ENCODE measurements at places on chromosomes 12 and 14.
A peak's percentile ranks its signal among the peaks of the same experiment; 100 is the strongest.

DNA sequence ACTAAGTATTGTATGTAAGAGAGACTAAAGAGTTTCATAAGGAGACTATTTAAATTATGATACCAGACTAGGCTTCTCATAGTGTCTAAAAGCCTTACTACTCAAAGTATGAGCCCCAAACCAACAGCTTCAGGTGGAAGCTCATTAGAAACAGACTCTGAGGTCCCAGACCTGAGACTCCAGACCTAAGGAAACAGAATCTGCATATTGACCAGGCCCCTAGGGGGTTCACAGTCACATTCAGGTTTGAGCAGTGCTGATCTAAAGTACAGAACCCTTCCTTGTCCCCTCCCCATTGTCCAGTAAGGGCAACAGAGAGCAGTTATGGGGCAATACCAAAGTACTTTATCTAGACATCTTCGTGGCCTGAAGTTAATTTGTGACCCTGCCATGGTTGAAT lies 87.7 kb downstream of the SSPN start:
- DNase-seq = no peak

- no peak for DNase-seq
These were observed 79.4 kb upstream of the HIF1A start for GRCh38 chr14:61615743-61616523.

DNA sequence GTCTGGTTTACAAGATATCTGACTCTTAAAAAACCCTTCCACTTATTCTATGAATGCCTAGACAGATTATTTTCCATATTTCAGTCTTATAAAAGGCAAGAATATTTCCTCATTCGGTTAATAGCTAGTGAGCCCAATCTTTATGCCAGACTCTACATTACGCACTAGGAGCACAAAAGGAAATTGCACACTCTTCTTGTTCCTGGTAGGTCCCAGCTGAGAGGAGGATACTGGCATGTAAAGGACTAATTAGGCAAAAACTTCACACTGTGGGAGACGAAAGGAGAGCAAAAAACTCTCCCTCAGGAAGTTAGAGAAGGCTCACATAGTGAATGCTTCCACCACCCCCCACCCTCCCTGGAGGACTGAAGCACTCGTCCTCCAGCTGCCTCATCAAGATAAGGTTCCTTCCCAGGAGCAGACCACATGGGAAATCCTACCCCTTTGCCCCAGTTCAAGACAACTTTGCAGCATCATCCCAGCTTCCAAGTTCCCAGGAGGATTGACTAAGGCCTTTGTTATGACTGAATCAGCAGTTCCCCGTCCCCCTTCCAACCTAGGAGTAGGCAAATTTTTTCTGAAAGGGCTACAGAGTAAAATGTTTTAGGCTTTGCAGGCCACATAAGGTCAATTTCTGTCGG lies 14.5 kb downstream of the CAPZA3 start:
- DNase-seq = no peak

DNA sequence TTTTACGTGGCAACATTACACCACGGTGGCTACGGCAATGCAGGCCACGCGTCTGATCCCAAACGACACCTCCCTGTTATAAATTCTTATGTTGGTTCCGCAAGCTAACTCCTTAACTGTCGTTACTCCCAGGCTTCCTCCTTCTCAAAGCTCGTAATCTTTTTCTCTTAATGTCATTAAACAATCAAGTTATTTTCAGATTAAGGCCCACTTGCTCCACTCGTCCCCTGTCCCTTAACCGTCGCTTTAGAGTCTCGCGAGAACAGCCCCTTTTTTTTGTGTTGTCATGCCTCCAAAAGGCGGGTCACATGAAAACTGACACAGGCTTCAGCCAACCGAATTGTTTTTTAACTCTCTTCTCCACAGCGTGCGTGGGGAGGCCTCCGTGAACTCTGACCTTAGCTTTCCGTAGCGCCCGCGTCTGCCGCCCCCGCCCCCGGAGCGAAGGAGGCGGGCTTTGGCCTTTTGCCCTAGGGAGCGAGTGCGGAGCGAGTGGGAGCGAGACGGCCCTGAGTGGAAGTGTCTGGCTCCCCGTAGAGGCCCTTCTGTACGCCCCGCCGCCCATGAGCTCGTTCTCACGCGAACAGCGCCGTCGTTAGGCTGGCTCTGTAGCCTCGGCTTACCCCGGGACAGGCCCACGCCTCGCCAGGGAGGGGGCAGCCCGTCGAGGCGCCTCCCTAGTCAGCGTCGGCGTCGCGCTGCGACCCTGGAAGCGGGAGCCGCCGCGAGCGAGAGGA lies at the start of gene CAND1:
TSS of gene CAND1 (plus strand) at position 463 of the 737 bp plus-strand sequence. CDS start 360 bp downstream, outside the sequence.
- peak; percentile 97 for DNase-seq

DNA sequence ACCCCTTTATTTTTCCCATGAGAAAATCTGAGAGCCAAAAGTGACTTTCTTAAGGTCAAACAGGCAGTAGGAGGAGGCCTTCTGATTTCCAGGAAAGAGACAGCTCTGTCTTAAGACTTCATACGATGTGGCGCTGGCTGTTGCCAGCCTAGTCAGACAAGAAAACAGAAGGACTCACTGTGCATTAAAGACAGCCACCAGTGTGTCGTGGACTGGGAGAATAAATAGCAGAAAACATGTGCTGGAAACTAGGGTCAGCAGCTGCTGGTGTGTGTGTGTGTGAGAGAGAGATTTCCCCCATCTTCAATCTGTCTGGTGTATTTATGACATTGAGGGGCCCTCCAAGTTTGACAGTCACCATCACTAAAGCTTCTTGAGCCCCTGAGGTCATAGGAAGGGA lies 708.6 kb upstream of the TMEM132C start:
- DNase-seq = no peak

DNA sequence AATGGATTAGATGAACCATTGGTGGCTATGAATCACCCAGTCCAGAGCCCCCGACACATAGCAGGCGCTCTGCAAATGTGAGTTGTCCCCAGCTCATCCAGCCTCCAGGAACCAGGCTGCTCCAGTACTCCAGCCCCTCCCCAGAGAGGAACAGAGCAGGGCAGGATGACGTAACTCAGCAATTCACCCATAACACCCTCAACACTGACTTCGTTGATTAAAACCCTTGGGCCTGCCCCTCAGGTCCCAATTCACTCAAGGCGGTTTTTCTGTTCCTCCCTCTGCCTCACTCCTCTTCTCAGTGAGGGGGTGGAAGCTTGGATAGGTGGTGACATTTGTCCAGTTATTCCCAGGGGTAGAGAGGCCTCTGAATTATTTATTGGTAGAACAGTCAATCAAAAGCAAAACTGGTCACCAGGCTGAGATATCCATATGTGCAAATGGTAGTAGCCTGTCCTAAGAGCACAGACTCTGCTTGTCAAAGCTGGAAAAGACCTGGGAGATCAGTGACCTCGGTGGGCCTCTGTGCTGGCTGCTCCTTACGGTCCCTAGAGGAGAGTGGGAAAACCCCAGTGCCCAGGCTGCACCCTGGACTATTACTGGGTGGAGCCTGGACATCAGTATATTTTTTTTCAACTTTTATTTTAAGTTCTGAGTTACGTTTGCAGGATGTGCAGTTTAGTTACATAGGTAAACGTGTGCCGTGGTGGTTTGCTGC lies 97.0 kb downstream of the CMKLR1 start:
- no peak for DNase-seq

DNA sequence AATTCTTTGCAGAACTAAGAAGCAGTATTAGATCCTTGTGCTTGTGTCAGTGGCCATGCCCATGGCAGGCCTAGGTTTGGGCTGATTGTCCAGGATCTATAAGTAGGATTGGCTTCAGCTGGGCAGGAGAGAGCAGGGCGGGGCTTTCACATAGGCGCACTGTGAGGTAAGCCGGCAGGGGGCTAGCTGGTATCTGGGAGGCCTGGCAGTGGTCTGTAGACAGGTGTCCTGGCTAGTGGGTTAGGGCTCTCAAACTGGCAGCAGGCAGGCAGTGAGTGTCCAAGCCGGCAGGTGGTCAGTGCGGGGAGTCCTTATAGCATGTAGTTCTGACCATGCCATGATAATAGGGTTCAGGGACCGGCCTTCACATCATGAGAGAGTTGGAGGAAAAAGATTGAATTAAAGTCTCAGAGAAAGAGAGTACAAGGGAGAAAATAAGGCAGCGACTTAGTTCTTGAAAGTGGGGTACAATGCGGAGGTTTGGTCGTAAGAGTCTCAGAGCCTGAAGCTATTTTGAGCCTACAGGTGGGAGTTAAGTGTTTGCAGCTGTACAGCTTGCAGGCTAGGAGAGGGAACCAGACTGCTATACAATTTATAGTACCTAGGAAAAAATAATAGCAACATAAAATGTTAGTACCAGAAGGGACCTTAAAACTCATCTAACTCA lies 137.4 kb downstream of the TPH2 start:
- DNase-seq = no peak

- no peak for DNase-seq
These were observed 144.1 kb upstream of the PELI2 start for GRCh38 chr14:55973911-55974630.

DNA sequence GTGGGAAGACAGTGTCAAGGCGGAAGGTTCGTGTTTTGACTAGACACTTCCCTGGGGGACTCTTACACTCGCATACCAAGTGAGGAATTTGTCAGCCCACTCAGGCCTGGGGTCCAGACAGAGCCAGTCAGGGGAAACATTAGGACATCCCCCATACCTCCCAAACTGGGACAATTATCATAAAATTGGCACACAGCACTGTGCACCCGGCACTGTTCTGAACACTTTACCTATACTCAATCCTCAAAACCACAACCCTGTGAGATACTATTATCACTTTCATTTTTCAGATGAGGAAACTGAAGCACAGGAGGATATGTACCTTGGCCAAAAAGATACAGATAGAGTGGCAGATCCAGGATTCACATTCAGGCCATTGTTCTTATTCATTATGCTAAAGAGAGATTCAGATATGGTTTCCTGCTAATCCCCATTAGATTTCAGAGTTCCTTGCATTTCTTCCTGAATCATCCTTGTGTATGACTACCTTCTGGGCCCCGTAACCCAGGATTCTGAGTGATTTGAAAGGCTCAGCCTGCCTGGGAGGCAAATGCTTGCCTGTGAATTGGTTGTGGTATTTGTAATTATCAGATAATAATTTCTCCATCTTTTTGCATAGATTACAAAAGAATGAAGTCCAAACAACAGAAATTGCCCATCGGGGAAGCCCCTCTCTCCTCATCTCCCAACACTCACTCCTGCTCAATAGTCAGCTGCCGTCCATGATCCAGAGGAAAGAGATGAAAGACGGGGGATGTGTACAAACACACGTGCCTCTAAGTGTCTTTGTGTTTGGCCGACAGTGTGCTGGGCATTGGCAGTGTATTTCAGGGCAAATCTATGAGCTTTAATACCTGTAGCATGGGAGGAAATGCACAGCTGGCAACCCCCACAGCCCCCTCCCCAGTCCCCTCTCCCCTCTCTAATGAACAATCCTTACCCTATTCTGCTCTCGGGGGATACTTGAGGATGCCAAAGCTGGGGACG lies 4.6 kb downstream of the TAC3 start:
- DNase-seq = no peak

DNA sequence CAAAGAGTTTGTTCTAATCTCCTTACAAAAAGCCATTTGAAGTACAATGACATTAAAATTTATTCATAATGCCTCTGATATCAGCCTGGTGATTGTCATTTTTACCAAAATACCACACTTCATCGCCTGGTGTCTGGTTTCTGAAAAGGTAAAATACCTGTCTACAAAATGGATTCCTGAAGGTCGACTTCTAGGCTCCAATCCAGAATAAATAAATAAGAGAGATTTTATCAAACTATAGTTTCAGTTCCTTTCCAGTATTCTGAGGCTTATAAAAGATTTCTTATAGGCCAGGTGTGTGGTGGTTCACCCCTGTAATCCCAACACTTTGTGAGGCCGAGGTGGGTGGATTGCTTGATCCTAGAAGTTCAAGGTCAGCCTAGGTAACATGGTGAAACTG lies 340.7 kb downstream of the SLC16A7 start:
- no peak for DNase-seq

DNA sequence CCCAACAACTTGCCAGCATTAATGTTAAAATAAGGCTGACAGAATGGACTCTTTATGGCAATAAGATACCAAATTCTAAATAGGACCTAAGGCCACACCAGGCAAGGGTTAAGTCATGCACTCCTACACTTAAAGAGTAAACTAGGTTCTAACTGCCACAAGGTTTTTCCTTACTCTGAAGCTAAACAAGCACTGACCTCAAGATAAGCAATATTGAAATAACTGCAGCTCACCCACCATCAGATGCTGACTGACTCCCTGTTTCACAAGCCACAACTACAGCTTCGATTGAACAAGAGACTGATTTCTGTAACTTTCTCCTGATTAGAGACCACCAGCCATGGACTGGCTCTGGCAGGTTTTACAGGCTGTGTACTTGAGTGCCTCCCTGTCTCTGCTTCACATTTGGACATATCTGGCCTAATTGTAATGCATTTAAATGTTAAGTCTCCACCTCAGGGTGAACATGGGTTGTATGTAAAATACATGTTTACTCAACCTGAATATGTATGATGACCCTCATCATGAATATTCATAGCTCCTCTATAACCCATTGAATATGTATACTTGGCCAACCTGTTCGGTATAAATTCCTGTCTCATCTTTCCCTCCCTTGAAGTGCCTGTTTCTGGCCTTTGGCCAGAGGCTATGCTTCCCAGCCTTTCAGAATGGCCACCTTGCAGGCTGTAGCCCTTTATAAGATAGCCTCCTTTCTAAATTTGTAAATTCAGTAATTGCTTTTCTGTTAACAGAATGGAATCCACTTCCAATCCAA lies 70.5 kb upstream of the DAAM1 start:
- DNase-seq = no peak

- no peak for DNase-seq
These were observed 24.0 kb upstream of the RND1 start for GRCh38 chr12:48889679-48890078.

- no peak for DNase-seq
These were observed 1.2 kb upstream of the PTGER2 start for GRCh38 chr14:52312931-52313355.

GRCh38 chr14:77113644-77114043 lies 15.6 kb downstream of the CIPC start:
- no peak for DNase-seq

GRCh38 chr12:12126551-12126950 lies 55.8 kb downstream of the BCL2L14 start:
- DNase-seq = no peak

GRCh38 chr12:29726741-29727348 lies 56.9 kb downstream of the TMTC1 start:
- no peak for DNase-seq

GRCh38 chr12:116400636-116401372 lies 123.3 kb upstream of the MED13L start:
- DNase-seq = no peak

DNA sequence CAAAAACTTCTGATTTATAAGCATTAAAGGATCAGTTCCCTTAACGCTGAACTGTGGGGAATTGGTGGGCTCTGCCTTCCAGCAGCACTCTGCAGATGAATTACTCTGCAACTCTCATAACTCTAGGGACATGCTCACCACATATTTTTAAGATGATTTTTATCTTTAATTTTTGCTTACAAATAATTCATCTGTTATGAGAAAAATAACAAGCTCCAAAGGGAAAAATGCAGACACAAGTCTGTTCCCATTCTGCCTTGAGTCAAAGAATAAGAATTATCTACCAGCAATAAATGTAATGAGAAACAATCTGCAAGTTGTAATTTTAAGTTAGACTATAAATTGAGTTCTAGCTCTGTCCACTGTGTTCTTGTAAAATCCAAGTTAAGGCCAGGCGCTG lies 133.1 kb upstream of the MDM1 start:
- no peak for DNase-seq

Measured in nucleus accumbens (tissue), 56 donors.